ENCODE measurements at places on chromosomes 6 and 20. TPM values are rescaled to one million over a fixed set of nuclear protein-coding genes. Genes with fewer than 3 reads are reported as not detected.

DNA sequence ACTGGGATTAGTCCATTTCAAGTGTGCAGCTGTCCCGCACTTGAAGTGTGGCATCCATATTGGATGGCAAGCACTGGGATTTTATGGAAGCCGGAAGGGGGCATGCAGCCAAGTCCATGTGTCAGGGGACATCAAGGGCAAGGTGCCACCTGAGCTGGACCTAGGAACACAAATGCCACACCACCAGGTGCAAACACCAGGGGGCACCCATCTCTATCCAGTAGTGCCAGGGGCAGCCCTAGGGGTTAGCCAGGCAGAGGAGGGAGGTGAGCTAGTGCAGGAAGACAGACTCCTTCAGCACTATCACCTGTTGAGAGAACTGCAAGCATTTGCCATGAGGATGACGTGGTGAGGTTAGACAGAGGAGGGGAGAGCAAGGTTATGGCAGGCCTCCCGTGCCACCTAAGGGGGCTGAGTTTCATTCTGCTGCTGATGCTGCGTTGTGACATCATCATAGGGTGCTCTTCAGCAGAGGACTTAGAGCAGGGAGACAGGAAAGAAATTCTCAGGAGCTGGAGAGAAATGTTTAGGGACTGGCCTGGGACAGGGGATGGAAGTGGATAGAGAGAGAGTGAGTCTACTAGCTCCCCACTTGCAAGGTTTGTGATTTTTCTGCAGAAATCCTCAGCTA, 192.6 kb upstream of the SLC24A3 start:
- no peak for DNase-seq
- no peaks in the 10 kb centered on the region for H3K27me3 ChIP-seq
- H3K4me1 ChIP-seq = no peaks in the 10 kb centered on the region
- no peak overlapping the region for H3K27ac ChIP-seq
- no peak overlapping the region for H3K4me3 ChIP-seq
- no peaks in the 10 kb centered on the region for H3K36me3 ChIP-seq

DNA sequence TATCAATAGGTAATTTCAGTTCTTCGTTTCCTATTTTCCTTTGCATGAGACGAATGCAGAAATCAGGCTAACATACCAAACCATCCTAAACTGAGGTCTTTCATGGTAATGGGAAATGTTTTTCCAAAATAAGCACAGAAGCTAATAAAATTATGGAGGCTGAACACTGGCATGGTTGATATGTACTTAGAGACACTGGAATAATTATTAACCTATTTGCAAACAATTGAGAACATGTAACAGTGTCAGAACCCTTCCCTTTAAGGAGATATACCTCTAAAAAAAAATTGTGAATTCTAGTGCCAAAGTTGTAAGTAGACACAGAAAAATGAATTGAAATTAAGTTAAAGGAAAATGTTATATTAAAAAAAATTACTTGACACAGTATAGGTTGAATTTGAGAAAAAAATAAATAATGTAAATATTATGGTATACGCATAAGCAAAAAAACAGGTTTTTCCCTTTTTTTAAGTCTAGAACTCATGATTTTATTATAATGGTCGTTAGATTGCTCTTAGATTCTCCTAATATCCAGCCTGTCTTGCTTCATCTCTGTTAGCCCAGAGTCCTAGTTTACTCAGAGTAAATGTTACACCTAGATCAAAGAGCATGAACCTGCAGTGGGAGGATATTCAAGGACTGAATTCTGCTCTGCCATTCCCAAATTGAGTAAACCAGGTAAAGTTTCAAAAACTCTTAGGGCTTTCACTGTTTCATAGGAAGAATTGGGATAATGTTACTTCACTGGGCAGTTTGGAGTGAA, 1.7 kb downstream of the SLC17A2 start:
- H3K4me3 ChIP-seq = no peak overlapping the region
- no peaks in the 10 kb centered on the region for H3K4me1 ChIP-seq
- DNase-seq = no peak
- H3K27ac ChIP-seq = no peak overlapping the region
- no peaks in the 10 kb centered on the region for H3K36me3 ChIP-seq

DNA sequence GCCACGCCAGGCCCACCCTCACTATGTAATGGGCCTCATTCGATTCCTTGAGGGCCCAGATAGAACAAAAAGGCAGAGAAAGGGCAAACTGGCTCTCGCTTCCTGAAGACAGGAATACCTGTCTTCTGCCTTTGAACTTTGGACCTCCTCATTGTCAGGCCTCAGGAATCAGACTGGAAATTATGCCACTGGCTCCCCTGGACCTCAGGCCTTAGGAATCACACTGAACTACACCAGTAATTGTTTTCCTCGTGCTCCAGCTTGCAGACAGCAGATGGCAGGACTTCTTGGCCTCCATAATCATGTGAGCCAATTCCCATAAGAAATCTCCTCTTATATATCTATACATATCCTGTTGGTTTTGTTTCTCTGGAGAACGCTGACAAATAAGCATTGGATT, 258.6 kb upstream of the KCNG1 start:
- no peaks in the 10 kb centered on the region for H3K4me1 ChIP-seq
- no peak overlapping the region for H3K27ac ChIP-seq
- DNase-seq = no peak

DNA sequence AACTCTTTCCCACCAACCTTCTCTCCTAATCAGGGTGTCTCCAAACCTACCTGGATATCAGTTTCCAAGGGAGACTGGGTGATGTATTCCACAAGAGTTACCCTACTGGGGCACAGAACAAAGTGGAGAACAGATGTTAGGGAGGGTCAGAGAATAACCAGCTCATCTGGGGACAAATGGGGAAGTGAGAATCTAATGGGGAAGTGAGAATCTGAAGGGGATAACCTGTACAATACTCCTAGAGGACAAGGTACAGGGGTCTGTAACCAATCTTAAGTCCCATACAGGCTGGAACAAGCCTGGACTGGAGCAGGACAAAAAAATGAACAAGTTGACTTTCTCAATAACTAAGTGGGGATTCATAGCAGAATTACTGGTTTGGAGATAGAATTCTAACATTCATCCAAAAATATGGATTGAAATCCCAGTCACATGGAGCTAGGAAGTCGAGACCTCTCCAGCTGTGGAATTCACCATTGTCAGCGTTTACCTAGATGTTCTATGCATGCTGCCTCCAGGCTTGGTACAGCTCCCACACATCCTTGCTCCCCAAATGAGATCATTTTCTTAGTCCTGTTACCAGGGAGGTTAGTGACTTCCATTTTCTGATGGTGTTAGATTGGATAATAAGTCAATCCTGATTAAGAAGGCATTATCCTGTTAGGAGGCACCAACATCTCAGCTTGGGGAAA, 214.8 kb upstream of the MOCS1 start:
- H3K27ac ChIP-seq = no peak overlapping the region
- no peak overlapping the region for H3K4me3 ChIP-seq
- no peaks in the 10 kb centered on the region for H3K4me1 ChIP-seq
- H3K36me3 ChIP-seq = no peaks in the 10 kb centered on the region
- no peak for DNase-seq
- H3K27me3 ChIP-seq = no peaks in the 10 kb centered on the region

DNA sequence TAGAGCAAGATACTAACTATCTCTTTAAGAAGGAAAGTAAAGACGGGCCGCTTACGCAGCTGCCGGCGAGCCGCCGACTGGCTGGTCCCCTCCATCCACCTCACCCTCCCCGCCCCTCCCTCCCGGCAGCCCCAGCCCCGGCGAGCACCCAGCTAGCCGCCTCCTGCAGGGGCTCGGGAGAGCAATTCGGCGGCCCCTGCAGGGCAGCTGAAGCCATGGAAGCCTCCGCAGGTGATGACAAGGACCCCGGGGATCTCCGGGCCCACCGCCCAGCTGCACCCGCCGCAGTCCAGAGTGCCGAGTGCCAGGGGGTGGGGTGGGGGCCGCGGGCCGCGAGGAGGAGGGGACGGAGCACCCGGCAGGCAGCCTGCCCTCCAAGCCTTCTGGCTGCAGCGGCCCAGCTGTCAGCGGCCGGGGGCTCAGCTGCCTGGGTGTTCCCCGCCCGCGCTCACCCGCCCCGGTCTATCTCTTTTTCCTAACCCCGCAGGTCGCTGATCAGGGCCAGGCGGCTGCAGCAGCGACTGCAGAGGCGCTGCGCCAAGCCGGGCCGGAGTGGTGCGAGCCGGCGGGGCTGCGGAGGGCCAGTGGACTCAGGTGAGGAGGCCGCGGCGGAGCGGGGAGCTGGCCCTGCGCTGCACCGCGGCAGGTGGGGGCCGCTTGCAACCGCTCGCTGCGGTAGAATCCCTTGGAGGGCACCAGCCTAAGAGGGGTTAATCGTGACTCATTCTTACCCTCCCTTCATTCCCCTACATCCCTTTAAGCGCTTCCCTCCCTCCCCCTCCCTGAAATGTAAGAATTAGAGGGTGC, at the start of gene SNPH:
Gene SNPH (plus strand): TSS at position 128 of the 807 bp plus-strand sequence. CDS start 29,946 bp downstream, outside the sequence.
- peak; percentile 75 for DNase-seq
- peak within 1 kb of the TSS; percentile 8 for H3K27ac ChIP-seq
- H3K36me3 ChIP-seq = no peaks in the 10 kb centered on the region
- no peaks in the 10 kb centered on the region for H3K4me1 ChIP-seq

The GABRR1 gene
- total RNA-seq = not detected

DNA sequence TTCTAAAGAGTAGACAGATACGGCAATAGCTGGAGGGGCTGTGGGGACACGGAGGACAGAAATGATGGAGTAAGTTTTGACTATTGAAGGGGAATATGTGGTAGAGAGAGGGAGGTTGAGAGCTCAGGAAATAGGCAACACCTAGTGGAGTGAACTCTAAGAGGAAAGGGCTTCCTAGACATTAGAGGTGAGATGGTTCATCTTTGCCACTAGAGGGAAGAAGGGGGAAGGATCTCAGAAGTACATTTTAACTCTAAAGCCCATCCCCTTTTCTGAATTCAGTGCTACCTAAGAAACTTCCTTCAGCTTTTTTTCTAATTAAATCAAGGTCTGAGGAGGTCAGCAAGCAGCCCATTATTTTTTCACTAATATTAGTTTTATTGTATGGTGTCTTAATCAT, 689.4 kb upstream of the MAP3K7 start:
- H3K4me3 ChIP-seq = no peak overlapping the region
- no peak overlapping the region for H3K27ac ChIP-seq
- DNase-seq = no peak
- H3K27me3 ChIP-seq = no peaks in the 10 kb centered on the region

The TFAP2D gene
- not detected for total RNA-seq

DNA sequence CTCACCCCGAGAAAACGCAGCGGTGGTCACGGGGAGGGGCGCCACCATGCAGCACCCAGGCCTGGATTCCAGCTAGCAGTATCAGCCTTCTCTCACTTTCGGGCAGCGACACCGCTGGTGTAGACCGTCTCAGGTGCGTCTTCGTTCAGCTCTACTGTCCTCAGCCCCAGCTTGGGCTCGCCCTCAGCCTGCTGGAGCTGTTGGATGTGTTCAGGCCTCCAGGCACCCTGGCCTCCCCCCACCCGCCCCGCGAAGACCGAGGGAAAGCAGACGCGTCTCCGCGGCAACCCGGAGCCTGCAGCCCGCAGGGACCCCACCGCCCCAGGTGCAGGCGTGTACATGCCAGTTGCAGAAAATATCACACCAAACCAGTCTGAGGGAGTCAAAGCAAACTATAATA, 60.8 kb upstream of the CARMIL1 start:
- H3K27ac ChIP-seq = no peak overlapping the region
- H3K4me1 ChIP-seq = no peaks in the 10 kb centered on the region
- no peak for DNase-seq
- H3K27me3 ChIP-seq = no peaks in the 10 kb centered on the region
- H3K36me3 ChIP-seq = no peaks in the 10 kb centered on the region

The PRSS35 gene
- 0.11 TPM for total RNA-seq

The SYCP2L gene
- total RNA-seq = not detected

GRCh38 chr6:26362836-26363220, 2.2 kb upstream of the BTN3A2 start:
- H3K4me3 ChIP-seq = no peak overlapping the region
- no peak overlapping the region for H3K27ac ChIP-seq
- no peaks in the 10 kb centered on the region for H3K36me3 ChIP-seq
- H3K4me1 ChIP-seq = peaks cover 3% of the 10 kb centered on the region
- no peak for DNase-seq
- H3K27me3 ChIP-seq = no peaks in the 10 kb centered on the region

GRCh38 chr20:24629668-24630067, 160.2 kb downstream of the SYNDIG1 start:
- H3K4me3 ChIP-seq = no peak overlapping the region
- no peaks in the 10 kb centered on the region for H3K4me1 ChIP-seq
- DNase-seq = no peak
- no peaks in the 10 kb centered on the region for H3K36me3 ChIP-seq

The F13A1 gene
- 49.4 TPM for total RNA-seq

The BPIFB1 gene
- total RNA-seq = 0.20 TPM

- no peak for DNase-seq
- no peaks in the 10 kb centered on the region for H3K27me3 ChIP-seq
- no peaks in the 10 kb centered on the region for H3K4me1 ChIP-seq
- H3K27ac ChIP-seq = no peak overlapping the region
Observed at GRCh38 chr6:124943658-124944057, 18.6 kb upstream of the RNF217 start.

GRCh38 chr6:139882977-139883728, 508.7 kb upstream of the CITED2 start:
- no peak overlapping the region for H3K27ac ChIP-seq
- H3K36me3 ChIP-seq = no peaks in the 10 kb centered on the region
- H3K27me3 ChIP-seq = no peaks in the 10 kb centered on the region

- peak overlapping the region; percentile 93 for H3K27ac ChIP-seq
- H3K4me3 ChIP-seq = peak overlapping the region; percentile 81
- no peaks in the 10 kb centered on the region for H3K27me3 ChIP-seq
- no peaks in the 10 kb centered on the region for H3K4me1 ChIP-seq
- H3K36me3 ChIP-seq = no peaks in the 10 kb centered on the region
Observed at GRCh38 chr6:42453654-42454427, 2.1 kb upstream of the TRERF1 start.

The CTCFL gene
- total RNA-seq = 0.47 TPM

DNA sequence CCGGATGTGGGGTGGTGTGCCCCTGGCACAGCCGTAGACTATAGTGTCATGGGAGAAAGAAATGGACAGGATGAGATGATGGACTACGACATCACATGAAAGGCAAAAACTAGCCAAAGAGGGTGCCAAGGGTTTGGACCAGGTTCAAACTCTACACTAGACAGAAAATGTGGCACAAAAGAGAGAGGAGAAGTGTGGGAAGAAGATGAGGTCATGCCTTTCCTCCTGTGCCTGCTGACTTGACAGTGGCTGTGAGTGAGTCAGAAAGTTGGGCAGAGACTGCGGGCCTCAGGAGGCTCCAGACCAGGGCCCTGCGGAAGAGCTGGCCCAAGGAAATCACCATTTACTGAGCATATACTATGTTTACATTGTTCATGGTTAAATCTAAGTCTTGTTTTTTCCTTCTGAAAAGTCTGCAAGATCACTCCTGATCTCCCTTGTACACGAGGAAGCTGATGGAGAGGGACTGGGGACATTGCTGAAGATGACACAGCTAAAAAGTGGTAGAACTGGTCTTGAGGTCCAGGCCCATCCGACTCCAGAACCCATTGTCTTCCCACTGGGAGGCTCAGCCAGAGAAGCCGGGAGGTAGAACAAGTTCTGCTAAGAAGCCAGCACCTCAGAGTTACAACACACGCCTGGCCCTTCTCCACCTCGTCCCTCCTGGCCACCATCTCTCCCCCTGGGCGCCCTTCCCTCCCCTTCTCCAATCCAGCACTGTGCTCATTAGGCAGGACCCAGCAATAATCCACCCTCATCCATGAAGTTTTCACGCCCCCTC, 35.6 kb downstream of the CNKSR3 start:
- DNase-seq = no peak
- no peaks in the 10 kb centered on the region for H3K4me1 ChIP-seq
- no peaks in the 10 kb centered on the region for H3K27me3 ChIP-seq
- no peak overlapping the region for H3K27ac ChIP-seq

Data from colonic mucosa (tissue), 4 donors.